ENCODE measurements at places on chromosomes 5 and 9.
A peak's percentile ranks its signal among the peaks of the same experiment; 100 is the strongest.

DNA sequence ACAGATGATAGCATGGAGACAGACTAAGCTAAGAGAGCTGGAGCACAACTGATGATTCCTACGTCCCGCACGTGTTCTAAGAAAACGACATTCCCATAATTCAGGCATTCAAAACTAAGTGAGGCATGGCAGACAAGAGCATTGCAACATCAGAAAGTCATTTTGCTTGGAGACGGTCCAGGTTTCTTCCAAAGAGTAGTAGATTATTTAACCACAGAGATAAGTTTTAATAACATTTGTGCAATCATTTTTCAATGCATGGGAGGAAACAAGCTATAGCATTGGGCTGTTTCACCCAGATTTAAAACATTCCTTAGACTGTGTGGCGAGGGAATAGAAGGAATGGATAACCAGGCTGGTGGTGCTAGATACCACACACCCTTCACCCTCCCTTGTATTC lies 117.2 kb downstream of the APBA1 start:
- no peak for DNase-seq

- DNase-seq, result no peak
Measured at GRCh38 chr9:96169484-96169883, 132.5 kb downstream of the HSD17B3 start.

DNA sequence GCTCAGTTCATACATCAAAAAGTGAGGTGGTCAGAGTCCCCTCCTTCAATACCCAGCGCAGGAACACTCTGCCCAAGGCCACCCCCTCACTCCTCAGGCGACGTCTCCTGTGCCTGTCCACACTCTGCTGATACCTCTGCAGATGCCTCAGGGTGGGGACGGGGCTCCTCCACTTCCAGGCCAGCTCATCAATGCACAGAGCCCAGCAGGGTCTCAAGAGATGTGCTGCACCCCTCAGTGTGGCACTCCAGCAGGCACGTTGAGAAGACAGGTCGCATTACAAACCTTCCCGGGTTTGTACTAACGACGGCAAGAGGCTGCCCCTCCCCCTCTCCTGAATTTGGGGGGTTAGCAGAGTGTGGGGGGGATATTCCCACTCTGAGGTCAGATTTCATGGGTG lies 128.5 kb downstream of the ZNF354C start:
- no peak for DNase-seq

GRCh38 chr5:165305596-165305995 lies 1800.2 kb downstream of the MAT2B start:
- DNase-seq, result no peak

GRCh38 chr5:43231977-43232376 lies 40.0 kb downstream of the NIM1K start:
- DNase-seq, result peak; percentile 56

DNA sequence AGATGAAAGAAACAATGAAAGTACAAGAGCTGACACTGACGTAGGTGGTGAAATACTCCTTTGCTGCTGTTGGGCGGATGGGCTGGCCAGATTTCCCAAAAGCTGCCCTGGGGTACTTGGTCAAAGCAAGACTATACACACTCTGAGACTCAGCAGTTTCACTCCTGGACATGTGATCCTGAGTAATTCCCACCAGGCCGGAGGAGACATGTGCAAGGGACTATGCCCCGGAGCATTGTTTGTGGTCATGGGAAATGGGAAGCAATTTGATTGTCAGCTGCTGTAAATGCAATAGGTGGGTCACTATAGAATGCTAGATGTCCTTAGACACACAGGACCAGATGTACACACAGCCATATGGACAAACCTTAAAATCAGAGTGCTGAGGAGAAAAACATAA lies 116.1 kb downstream of the DCP2 start:
- no peak for DNase-seq

DNA sequence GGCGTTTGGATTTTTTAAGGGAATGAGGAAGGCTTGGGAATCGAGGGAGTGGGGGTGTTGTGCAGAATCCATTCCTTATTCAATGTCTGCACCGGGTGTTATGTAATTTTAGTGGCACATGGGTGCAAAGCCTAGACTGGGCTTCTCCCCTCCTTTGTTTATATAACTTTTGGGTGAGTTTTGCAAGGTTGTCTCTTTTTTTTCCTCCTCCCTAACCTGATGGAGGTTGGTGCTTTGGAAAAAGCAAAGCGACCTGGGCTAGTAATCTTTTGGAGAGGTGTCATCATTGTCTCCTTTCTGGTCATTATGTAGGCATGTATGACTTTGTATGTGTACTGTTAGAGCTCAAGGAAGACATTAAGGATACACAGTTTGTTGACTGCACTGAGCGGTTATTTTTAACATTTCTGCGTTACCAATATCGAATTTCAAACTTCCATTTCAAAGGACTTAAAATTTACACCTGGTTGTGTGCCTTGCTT lies 3.1 kb downstream of the SMARCA2 start:
- DNase-seq, result no peak

- no peak for DNase-seq
Measured at GRCh38 chr5:66851306-66851705, 255.1 kb downstream of the MAST4 start.

DNA sequence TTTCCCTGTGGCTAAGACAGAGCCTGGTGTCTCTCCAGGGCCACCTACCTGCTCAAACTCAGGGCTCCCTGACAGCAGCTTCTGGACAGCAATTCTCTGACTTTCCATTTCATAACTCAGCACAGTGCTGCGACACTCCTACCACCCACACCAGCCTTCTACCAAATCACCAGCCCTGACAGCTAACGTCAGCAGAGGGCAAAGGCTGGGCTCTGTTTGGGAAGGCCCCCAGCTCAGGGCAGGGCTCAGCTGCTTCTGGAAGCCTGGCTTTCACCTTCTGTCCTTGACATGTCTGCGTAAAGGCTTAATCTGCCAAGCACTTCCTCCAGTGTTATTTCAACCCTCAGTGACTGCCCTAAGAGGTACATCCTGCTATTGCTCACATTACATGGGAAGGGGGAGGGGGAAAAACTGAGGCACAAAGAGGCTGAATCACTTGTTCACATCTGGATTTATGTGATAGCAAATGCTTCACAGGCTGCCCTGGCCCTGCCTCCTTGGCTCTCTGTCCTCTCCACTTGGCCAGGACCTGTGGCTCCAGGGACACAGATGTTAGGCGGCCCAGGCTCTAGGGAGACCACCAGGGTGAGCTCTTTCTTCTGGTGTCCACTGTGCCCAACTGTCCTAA lies 102.5 kb upstream of the PANK3 start:
- no peak for DNase-seq

DNA sequence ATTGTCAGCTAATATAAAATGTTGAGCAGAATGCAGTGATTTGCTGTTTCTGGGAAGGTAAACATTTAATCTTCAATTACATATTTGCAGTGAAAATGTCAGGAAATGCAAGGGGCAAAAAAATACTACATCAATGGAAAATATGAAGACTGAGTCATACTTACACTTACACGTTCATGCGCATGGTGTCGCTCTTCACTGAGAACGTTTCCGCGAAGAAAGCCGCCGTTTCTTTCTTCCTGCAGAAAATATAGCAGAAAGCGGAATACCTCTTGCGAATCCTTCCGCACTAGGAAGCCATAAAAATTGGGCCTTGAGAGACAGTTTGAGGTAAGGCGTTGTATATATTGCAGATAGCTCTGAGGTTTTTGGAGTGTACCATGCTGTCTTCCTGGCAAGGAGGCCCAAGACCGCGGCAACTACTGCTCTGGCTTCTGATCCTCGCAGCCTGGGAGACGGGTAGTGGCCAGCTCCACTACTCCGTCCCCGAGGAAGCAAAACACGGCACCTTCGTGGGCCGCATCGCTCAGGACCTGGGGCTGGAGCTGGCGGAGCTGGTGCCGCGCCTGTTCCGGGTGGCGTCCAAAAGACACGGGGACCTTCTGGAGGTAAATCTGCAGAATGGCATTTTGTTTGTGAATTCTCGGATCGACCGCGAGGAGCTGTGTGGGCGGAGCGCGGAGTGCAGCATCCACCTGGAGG lies at the start of gene PCDHA13:
PCDHA13 (plus strand) TSS at position 236 of the 702 bp plus-strand sequence; CDS start at position 381, 145 bp downstream.
- no peak for DNase-seq

- no peak for DNase-seq
Measured at GRCh38 chr9:123883634-123884033, 46.3 kb downstream of the DENND1A start.

- no peak for DNase-seq
Measured at GRCh38 chr9:77857513-77858259, 173.9 kb downstream of the GNAQ start.

DNA sequence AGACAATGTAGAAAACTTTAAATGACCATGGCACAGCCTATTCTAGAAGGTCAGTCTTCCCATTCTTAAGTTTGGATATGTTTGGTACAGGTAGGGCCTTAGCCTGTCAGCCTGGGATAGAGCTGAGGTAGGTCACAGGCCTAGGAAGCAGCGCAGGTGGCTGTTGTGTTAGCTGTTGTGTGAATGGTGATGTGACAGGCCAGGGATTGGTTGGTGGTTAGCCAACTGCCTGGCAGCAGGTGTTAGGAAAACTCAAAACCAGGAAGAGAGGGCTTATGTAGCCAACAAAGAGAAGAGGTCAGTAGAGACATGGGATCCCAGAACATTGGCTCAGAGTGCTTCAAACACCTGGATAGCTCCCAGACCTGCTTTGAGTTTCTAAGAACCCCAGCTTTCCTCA lies 84.2 kb downstream of the FBXO38 start:
- no peak for DNase-seq

- no peak for DNase-seq
Measured at GRCh38 chr9:124860582-124861341, 995 bp downstream of the RPL35 start.

DNA sequence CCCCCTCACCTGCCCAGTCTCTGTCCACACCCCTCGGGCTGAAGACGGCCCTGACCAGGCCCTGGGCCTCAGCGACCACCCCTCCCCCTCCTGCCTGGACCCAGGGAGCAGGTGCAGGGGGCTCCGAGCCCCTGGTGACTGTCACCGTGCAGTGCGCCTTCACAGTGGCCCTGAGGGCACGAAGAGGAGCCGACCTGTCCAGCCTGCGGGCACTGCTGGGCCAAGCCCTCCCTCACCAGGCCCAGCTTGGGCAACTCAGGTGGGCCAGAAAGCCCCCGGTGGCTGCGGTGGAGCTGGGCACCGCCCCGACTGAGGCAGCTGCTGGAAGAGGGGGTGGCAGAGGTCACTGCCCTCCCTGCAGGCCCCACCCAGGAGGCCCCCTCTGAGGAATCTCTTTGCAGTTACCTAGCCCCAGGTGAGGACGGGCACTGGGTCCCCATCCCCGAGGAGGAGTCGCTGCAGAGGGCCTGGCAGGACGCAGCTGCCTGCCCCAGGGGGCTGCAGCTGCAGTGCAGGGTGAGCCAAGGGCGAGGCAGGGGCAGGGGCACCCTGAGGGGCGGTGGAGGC lies 7.7 kb downstream of the ENTPD8 start:
- no peak for DNase-seq

- DNase-seq, result peak; percentile 91
Measured at GRCh38 chr9:112844771-112845542, 45.7 kb downstream of the SLC46A2 start.

GRCh38 chr5:80198399-80198798 lies 57.4 kb downstream of the SERINC5 start:
- no peak for DNase-seq

DNA sequence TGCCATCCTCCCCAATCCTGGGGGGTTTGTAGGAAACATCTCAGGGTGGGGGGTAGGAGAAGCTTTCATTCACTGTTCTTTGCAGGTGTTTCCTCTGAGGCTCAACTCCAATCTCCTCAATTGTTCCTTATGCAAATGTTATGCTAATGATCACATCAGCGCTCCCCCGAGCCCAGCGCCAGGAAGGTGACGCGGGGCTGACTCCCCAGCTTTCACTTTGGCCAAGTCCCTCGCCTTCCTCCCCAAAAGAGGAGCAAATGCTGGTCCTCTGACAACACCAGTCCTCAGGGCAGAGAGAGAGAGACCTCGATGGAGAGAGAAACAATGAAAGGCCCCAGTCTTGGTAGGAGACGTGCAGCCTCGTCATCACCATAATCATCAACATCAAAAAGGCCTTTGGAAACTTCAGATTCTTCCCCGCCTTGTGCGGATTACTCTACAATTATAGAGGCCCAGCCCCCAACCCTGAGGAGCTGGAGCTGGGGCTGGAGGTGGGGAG lies 39.1 kb downstream of the PCDH1 start:
- DNase-seq, result no peak

GRCh38 chr5:14582797-14583137 lies 1.2 kb downstream of the OTULINL start:
- DNase-seq, result no peak

- DNase-seq, result peak; percentile 77
Measured at GRCh38 chr9:127004946-127005769, 90.6 kb downstream of the RALGPS1 start.

DNA sequence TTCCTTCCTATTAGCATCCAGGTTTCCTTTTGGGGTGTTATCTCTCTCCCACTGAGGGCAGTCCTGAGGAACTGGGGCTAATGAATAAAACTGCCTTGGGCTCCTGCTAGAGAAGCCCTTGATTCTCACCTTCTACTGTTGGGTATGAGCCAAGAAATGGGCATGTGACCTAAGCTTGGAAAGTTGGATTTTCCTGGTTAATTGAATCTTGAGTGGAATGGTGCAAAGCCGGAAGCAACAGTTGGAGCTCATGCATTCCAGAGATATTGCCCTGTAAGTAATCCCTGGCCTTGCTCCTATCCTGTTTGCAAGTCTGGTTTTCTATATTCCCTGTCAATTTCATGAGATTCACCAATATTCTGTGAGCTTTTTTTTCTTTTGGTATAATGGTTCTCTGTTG lies 158.5 kb upstream of the ELL2 start:
- DNase-seq, result no peak

DNA sequence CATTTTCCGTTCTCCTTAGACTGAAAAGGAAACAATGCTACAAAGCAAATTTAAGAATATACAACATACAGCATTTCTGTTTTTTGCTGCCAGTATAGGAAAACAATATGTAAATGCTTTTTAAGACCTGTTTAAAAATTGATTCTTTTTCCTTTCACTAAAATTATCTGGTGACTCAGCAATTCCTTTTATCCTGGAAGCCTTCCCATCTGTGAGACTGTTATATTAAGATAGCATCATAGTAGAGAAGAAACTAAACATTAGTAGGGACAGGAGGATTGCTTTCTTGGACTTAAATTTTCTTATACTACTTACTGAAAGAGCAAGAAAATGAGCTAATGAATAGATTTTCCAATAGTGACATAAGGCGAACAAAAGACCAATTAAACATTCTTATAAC lies 30.0 kb upstream of the GPR21 start:
- DNase-seq, result no peak

GRCh38 chr5:168147568-168148360 lies 143.7 kb upstream of the WWC1 start:
- DNase-seq, result no peak

DNA sequence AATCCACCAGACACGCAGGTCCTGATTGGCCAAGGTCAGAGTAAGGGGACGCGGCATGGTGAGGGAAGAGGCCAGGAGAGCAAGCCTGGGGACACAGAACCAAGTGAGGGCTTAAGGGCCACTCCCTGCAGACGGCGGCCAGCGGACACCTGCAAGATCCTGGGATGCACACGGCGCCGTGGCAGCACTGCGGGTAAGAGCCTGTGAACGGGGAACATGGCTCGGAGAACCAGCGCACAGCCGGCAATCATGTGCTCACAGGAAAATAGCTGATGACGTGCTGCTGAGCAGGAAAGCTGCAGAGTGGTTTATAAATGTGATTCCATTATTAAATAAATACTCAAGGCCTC lies 27.0 kb upstream of the NSMF start:
- DNase-seq, result no peak

Data from activated CD8-positive, alpha-beta memory T cell treated with anti-CD3 and anti-CD28 coated beads for 24 hours (primary cell).